ENCODE measurements at places on chromosomes 5 and 9.

DNA sequence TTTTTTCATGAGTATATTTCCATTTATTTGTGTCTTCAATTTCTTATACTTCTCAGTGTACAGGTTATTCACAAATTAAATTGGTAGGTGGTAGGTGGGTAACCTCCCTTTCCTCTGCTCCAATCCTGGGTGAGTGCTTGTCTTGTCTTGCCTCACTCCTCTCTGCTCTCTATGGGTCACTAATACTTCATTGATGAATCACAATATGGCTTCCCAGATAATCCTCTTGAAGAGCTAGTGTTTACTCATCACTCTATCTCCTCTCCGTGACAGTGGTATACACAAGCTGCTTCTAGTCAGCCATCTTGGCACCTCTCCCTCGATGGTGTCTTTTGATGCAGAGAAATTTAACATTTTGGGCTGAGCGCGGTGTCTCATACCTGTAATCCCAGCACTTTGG lies 331.8 kb upstream of the NMUR2 start:
- no peak for DNase-seq

DNA sequence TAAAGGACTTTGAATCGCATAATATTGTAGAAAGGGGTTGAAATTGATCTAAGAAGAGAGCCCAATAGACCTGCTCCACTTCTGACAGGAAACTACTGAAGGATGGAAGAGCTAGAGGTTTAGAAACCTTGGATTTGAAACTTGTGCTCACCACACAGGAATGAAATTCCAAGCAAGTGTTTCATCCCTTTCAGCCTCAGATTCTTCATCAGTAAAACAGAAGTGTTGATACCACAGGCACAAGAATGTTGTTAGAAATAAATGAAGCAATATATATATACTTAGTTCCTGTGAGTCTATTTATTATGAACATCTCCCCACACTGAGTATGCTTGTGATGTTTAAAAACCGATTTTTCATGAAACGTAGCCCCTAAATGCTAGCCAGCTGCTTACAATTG lies 43.8 kb downstream of the PRRC1 start:
- no peak for DNase-seq

DNA sequence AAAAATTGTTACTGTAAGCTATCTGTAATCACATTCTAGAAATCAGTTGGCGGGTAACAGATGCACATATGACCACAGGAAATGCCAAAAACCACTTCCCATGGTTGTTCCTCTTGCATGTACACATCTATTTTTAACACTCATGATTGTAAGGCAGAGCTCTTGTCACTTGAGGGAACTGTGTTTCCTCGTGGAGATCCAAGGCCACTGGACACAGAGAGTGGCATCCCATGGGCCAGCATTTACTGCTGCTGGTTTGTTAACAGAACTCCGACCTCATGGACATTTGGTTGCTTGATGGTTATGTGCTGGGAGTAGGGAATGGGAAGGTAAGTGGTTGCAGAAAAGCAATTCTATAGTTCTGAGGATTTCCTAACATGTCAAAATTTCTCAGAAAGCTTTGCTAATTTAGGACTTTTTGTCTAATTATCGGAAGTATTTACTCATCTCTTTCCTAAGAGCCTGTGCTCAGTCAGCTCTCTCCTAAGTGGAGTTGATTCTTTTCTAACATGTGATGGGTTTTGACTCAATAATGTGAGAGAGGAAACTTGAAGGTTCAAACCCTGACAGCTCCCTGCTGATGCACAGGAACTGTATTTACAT lies 202.0 kb upstream of the NR3C1 start:
- DNase-seq: no peak

DNA sequence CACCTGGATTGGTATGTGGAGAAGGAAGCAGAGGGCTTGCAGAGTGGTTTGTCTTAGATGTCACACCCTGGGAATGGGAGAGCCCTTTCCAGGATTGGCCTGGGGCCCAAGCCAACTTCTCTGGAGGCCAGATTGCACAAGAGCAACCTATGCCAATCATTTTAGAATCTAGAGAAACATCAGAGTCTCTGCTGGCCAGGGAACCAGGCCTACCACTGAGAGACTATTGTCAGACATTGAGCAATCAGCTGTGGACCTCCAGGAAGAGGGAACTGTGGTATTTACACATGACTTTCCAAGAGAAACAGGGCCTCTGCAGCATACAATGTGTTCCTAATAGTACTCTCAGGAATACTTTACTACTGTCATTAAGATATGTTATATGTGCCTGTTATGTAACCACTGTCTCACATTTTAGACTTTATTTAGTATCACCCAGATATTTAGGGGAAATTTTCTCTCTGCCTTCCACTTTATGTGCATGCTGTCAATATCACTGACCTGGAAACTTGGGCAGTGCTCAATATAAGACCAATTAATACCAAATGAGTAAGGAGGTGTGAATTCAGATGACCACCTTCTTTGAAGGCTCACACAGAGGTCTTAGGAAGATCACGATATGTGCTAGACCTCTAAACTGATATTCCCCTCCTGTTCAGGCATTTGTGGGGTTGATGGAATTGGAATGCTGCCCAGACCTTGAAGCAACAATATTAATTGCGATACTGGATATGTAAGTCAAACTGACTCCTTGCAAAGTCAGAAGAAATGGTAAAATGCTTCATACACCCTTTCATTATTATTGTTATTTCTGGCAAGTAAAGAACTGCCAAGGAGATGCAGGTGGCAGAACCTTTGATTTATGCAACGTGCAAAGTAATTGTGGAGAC lies 20.5 kb upstream of the CCL28 start:
- no peak for DNase-seq

DNA sequence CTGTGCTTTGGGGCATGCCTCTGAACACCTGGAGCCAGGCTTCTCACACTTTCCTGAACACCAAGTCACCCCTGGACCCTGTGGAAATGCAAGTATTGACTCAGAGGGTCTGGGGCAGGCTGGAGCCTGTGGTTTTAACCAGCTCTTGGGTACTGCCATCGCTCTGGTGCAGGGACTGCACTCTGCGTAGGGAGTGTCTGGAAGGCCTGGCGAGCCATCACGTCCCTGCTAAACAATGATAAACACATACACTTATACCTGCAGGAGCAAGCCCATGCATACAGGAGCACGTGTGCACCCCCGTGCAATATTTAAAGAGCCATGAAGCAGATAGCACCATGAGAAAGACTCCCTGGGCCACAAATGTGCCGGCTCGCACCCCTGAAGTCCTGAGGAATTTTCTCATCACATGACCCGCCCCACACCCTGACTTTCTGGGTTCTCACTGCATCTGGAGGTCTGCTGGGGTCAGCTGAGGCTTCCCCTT lies 267.7 kb downstream of the GADD45G start:
- DNase-seq: no peak

- DNase-seq: no peak
Observed at GRCh38 chr5:40654377-40654991, 25.2 kb upstream of the PTGER4 start.

- DNase-seq: no peak
Observed at GRCh38 chr9:83936523-83936922, 15.3 kb upstream of the KIF27 start.

- no peak for DNase-seq
Observed at GRCh38 chr9:125655066-125655633, 51.9 kb downstream of the MAPKAP1 start.

- no peak for DNase-seq
Observed at GRCh38 chr9:94110821-94111252, 26.6 kb downstream of the PTPDC1 start.

- DNase-seq: peak; percentile 64
Observed at GRCh38 chr5:177116631-177117373, 16.8 kb upstream of the NSD1 start.

GRCh38 chr9:91927922-91928510 lies 22.0 kb downstream of the ROR2 start:
- no peak for DNase-seq

Data from T-helper 1 cell (primary cell).